Camera-type eye (tissue), 1 donor: ENCODE measurements at places on chromosomes 12 and 14. TPM values are rescaled to one million over a fixed set of nuclear protein-coding genes. Genes with fewer than 3 reads are reported as not detected.

HSPB8 gene
- 26.3 TPM for total RNA-seq

BCL11B gene
- 4.4 TPM for total RNA-seq

P2RX2 gene
- total RNA-seq, result not detected

KRT80 gene
- total RNA-seq, result 1.6 TPM

CKAP4 gene
- total RNA-seq, result 135 TPM

FAR2 gene
- 14.7 TPM for total RNA-seq

BEST3 gene
- total RNA-seq, result 10.6 TPM
